Heart right ventricle (tissue), 16 donors: ENCODE measurements at places on chromosomes 12 and 14.

GRCh38 chr12:110079477-110080400 is 31.4 kb upstream of the C12orf76 start:
- peak; percentile 49 for DNase-seq

GRCh38 chr14:91223028-91223783 is 21.3 kb downstream of the GPR68 start:
- DNase-seq, result no peak

- DNase-seq, result no peak
Observed at GRCh38 chr14:102231476-102232347, 73.3 kb downstream of the MOK start.

DNA sequence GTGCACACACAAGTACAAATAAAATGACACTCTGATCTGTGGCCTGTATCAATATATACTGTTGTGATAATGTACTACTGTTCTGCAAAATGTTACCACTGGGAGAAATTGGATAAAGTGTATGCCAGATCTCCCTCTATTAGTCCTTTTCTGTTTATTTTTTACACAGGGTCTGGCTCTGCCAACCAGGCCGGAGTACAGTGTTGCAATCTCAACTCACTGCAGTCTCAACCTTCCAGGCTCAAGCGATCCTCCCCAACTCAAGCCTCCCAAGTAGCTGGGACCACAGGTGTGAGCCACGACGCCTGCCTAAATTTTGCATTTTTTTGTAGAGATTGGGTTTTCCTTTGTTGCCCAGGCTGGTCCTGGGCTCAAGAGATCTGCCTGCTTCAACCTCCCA is 1.9 kb downstream of the NT5DC3 start:
- DNase-seq, result no peak

DNA sequence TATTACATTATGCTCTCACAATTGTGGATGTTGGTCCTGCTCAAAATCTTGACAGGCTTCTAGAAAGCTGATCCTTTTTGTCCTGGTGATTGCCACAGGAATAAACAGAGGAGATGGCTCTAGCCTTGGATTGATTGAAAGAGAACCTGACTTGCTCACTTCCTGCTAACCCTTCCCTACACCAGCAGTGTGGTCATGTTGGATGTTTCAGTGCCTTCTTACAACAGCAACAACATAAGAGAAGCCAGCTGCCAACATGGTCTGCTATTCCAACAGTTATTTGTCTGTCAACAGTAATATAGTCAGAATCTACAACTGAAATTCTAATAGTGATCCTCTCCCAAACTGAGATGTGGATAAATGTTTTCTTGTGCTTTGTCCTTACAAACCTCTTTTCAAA is 311.6 kb upstream of the DIO2 start:
- DNase-seq, result no peak
